ENCODE measurements at places on chromosomes 11 and 22. TPM values are rescaled to one million over a fixed set of nuclear protein-coding genes. Genes with fewer than 3 reads are reported as not detected.

Gene PCSK7
- polyA plus RNA-seq = 15.7 TPM

- no peak for DNase-seq
These were observed 678.6 kb upstream of the ANO5 start for GRCh38 chr11:21514316-21514715.

DNA sequence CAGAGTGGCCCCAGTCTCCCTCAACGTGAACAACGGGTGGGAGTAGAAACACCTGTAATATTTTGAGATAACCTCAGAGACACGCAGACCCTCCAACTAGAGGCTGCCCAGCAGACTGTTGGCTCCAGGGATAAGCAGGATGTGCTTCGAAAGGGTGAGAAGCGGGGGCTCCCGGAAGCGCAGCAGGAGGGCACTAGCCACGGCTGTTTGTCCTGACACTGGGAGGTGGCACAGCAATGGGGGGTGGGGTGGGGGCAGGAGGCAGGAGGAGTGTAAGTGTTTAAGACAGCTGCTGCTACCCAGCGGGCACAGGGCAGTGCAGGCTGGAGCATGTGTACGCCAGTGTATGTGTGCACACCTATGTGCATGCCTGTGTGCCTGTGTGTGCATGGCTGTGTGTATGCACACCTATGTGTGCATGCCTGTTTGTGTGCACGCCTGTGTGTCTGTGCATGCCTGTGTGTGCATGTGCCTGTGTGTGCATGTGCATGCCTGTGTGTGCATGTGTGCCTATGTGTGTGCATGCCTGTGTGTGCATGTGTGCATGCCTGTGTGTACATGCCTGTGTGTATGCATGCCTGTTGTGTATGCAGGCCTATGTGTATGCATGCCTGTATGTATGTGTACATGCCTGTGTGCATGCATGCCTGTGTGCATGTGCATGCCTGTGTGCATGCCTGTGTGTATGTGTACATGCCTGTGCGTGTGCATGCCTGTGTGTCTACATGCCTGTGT lies 154.7 kb downstream of the SHANK2 start:
- DNase-seq = no peak

DNA sequence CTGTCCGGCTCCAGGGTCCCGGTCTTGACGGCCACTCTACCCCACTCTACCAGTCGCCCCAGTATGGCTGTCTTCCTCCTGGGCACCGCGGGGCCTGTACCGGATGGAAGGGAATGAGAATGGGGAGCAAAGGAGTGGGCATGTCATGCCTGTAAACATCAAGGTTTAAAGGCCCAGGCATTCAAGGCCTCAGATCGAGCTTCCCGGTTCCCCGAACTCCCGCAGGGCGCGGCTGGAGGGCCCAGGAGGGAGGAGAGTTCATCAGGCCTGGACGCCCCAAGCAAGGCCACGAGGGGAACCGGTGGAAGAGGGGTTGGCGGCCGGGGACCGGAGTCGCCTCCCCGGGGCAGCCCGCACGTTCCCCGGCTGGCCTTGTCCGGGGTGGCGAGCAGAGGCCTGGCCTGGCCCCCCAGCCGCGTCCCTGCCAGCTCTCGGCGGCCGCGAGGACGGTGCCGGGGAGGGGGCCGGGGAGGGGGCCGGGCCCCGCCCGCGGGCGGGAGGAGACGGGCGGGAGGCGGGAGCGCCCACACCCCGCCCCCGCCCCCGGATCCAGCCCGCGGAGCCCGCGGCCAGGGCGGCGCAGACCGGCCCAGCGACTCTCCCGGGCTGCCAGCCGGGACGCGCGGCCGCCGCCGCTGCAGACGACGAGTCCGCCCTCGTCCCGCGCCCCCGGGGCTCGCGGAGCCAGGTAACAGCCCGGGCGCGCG lies at the start of gene CDC42EP1:
CDC42EP1 (plus strand) TSS at position 580 of the 707 bp plus-strand sequence. CDS start 5,870 bp downstream, outside the sequence.
- DNase-seq = peak; percentile 80

DNA sequence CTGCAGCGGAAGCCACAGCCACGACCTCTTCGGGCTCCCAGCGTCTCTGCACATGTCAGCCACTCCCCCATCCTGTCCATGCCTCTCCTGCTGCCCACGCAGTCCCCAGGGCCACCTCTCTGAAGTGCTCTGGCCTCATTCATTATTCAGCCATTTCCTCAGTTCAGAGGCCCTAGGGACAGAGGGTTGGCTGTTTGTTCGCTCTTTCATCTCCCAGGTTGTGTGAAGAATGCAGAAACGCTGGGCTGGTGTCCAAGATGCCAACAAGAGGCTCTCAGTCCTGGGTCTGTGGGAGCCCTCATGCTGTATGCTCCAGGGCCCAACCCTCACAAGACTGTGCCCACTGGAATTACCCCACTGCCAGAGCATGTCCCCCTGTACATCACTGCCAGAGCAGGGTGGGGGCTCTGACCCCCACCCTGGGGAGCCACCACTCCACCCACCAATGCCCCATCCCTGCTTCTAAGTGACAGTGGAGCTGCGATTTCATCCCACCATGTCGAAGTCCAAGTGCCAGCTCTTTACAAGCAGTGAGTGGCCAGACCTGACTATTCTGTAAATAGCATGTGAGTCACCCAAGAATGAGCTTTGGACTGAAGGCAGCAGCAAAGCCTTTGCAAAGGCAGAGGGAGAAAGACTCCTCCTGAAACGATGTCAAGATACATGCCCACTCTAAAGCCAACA lies 209.6 kb downstream of the BUD13 start:
- no peak for DNase-seq

- DNase-seq = no peak
These were observed 17.0 kb downstream of the NEAT1 start for GRCh38 chr11:65439331-65440181.

GRCh38 chr11:124115782-124116616 lies 749 bp downstream of the VWA5A start:
- peak; percentile 36 for DNase-seq

DNA sequence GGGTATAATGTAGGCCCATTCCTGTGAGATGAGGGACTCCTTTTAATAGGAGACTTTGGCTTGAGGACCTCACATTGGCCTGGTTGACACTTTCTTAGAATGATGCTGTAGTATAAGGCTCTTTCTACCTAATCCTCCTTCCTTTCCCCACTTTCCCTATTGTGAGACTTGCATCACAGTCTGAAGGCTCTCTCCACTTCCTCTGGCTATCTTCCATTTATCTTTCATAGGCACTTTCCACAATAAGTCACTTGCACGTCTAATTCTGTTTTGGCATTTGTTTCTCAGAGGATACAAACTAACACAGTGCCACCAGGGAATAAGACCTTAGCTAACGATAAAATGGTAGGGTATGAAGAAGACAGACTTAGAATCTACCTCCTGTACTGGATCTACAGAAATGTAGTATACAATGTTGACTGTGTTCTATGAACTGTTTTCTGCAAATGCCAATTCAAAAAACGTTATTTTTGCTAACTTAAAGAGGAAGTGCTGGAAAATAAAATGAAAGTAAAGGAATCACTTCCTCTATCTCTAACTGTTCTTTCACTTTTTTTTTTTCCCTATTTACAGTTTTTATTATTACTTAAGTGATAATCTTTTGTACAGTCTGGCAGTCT lies 17.9 kb upstream of the PDE3B start:
- no peak for DNase-seq

Gene RFPL1
- not detected for polyA plus RNA-seq

DNA sequence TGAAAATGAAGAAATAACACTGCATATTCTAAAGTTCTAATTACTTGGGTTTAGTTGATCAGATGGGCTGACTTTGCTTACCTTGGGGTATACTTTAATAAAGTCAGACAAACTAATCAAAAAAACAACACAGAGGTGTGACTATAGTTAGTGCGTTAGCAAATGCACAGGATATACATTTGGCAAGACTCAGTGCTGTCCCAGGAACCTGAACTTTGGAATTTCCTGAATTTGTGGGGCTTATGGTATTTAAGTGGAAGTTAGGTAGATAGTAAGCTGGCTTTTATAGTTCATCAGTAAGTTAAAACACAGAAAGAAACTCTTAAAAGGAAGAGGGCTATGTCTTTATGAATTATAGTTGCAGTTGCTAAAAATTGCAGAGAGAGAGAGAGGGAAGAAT lies 302.6 kb upstream of the DDI1 start:
- DNase-seq = no peak

DNA sequence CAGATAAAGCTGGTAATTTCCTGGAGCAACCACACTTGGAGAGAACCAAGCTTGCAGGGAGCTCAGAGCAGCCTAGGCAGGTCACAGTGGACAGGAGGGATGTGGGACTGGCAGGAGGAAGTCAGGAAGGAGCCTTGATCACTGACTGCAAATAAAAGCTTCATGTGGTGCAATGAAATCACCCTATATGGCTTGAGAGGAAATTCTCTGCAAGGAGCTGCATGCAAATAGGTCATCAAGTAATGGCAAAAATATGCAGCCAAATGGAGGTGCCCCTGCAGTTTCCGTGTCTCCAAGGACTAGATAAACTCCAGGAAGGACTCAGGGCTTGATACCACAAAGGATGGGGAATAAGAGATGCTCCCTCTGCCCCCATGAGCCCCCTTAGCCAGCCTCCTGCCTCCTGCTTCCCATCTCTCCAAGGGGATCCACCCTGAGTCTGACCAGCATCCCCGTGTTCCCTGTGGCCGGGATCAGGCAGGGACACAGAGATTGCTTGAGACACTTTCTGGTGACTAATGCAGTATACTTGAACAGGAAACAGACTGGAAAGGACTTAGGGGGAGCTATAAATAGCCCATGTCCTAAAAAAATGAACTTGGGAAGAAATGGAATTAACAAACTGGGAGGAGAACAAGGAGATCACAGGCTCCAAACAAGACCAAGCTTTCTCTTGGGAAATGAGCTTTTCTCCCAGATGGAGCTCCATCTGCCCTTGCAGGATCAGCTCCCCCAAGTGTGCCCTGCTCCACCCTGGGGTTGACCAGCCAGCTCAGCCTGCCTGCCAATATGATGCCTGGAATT lies 23.9 kb upstream of the MICAL2 start:
- peak; percentile 49 for DNase-seq

DNA sequence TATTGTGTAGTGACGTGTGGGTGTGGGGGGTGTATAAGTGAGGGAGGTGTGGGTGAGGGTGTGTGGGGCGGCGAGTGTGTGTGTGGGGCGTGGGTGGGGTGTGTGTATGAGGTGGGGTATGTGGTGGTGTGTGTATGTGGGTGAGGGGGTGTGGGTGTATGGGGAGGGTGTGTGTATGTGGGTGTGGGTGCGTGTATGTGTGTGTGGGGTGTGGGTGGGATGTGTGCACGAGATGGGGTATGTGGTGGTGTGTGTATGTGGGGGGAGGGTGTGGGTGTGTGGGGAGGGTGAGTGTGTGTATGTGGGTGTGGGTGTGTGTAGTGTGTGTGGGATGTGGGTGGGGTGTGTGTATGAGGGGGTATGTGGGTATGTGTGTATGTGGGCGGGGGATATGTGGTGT lies 205.5 kb downstream of the OPCML start:
- no peak for DNase-seq

DNA sequence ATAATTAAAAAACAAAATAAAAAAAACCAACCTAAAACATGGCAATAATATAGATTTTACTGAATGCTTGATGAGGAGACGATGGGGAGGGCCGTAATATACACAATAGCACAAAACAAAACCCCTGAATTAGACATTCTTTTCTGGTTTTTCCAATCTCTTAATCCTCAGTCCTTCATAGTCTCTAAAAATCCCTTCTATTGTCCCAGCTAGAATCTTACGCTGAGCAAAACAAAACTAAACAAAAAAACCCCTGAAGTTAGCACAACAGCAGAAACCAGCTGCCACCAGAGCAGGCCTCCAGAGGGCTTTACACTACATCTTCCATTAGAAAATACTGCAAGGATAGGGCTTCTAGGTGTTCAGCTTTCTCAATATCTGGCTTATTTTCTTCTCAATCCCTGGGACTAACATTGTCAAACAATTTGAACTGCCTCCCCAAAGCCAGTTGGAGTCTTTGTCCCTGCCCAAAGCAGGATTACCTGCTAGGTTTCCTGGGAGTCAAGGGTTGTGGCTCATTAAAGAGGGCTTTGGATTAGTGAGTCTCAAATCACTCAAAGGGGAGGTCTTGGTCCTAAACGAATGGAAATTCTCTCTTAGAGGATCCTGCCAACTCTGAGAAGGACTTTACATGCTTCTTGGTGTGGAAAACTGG lies 2.1 kb upstream of the RNF26 start:
- no peak for DNase-seq

Gene BTG4
- not detected for polyA plus RNA-seq

GRCh38 chr22:40463683-40464082 lies 93.3 kb downstream of the SGSM3 start:
- no peak for DNase-seq

GRCh38 chr11:88068848-88069554 lies 106.2 kb downstream of the RAB38 start:
- DNase-seq = no peak

- DNase-seq = no peak
These were observed 31.0 kb downstream of the FZD4 start for GRCh38 chr11:86923999-86924766.

DNA sequence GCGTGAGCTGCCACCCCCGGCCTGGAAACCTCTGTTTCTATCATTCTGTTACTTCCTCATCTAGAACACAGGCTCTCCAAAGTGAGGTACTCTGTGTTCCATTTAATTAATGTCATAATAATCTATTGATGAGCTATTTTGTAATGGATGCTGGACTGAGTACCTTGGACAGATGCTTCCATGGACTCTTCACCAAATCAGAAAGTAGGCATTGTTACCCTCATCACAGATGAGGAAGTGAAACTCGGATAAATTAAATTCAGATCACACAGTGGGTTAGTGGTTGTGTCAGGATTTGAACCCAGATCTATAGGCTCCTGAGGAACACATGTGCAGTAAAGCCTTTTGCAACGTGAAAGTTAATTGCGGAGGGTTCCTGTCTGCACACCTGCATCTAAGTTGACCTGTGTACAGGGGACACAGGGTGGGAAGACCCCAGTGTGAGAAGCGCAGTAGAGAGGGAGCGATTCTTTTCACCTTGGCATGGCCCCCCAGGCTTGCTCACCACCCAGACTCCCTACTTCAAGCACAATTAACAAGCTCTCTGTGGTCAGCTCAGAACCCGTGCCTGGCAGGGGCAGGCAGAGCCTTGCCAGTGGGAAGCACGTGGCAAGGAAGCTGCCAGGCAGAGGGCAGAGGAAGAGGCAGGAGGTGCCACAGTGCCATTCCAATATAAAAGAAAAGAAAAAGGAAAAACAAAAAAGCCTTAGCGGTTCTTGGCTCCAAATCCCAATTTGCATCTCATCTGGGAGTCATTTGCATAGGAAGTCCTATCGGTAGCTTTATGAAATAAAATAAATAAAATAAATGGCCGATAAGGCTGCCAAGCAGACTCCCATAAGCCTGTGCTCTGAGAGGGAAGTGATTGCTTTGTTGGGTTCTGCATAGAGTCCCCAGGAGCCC lies 239.3 kb downstream of the GRIK4 start:
- DNase-seq = no peak

Data from ovary (tissue), 10 donors.